Fibroblast of upper back skin (primary cell): ENCODE measurements at places on chromosomes 5 and 9.

- peak; percentile 95 for DNase-seq
These were observed 309.6 kb downstream of the EPB41L4A start for GRCh38 chr5:112109331-112110007.

DNA sequence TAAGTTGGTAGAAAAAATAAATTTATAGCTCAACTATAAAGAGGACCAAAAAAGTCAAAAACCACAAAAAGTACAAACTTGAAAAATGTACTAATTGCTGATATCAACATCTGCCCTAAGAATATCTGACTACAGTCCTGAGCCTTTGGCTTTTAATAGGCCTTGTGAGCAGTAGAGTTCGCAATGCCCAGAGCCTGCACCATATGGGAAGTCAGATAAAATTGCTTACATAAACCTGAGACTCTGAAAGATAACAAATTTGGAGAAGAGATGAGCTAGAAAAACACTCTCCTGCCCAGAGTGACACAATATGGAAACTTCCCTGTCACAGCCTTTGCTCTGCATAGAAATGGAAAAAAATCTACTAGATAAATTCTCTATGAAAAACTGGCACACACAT is 368.0 kb upstream of the GRIN3A start:
- no peak for DNase-seq

GRCh38 chr9:110257097-110257841 is 962 bp upstream of the TXN start:
- DNase-seq: no peak

DNA sequence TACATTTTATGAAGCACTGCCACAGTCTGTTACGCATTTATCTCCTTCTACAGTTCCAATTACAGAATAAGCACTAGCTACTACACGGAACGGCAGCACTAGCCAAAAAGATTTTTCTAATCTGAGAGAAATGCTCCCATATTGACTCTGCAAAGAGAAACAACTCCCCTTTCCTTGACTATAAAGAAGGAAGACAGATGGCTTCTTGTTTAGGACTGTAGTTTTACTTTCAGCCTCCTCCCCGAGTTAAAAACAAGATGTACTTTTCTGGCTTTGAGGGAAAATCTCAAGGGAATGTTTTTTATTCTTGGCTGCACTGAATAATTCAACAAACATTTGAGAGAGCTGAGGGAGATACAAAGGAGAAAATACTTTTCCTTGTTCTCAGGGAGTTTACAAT is 1.9 kb upstream of the SLC44A1 start:
- DNase-seq: no peak

- peak; percentile 61 for DNase-seq
These were observed 378.8 kb upstream of the ZNF608 start for GRCh38 chr5:125125031-125125823.

DNA sequence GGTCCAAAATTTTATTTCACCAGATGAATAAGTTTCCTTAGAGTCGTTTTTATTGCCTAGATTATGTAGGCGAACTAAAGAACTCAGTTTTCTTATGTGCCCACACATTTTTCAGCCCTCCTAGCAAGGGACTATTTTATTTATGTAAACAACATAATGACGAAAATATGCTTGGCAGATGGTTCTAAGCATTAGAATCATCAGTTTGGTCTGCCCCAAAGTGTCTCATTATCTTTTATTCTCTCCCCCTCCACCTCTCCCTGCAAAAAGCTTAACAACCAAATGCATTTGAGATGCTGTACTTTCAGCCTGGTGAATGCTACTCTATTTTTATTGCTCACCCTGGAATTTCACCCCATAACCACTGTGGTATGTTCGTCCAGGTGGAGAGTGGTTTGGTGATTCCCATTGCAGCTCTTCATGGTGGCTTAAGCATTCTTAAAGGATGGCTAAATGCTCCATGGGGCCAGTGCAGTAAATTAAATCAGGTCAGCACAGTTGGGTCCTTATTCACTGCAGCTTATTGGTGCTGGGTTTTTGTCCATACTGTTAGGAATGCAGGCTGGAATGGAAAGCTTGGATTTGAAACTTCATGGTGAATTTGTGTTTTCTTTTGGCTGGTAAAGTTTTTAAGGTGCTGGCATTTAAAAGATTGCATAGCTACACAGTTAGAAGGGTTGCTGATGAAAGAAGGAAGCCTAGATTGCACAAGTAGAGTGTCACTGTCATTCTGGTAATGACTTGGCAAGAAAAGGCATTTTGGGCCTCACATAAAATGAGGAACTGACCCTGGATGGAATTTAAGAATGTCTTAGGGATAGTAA is 39.2 kb downstream of the TLE4 start:
- DNase-seq: peak; percentile 99

GRCh38 chr5:36755342-36755741 is 121.2 kb upstream of the NIPBL start:
- DNase-seq: no peak

GRCh38 chr9:121769939-121770338 is 118.5 kb downstream of the DAB2IP start:
- DNase-seq: no peak

GRCh38 chr5:6675784-6676491 is 37.3 kb upstream of the TENT4A start:
- no peak for DNase-seq

GRCh38 chr5:135155616-135156214 is 121.7 kb upstream of the PITX1 start:
- no peak for DNase-seq

- no peak for DNase-seq
These were observed 75.7 kb upstream of the FRRS1L start for GRCh38 chr9:109242741-109243140.

DNA sequence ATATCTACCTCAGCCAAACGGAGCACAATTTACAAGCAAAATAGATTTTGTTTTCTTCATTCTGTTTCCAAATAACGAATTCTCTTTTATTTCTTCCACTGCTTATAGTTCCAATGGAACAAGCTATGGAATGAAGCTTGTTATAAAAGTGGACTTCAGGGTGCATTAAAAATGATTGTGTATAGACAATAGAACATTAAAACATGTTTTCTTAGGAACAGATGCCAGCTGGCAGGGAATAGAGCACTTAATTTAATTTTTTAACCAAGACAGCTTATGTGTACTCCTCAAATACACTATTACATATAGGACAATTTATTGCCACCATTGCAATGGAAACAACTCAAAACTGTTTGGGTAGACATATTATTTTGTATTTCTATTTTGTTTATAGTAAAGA is 860.1 kb upstream of the TYRP1 start:
- no peak for DNase-seq

GRCh38 chr9:136312436-136312835 is 8.5 kb upstream of the CCDC187 start:
- peak; percentile 50 for DNase-seq

GRCh38 chr5:154449786-154450185 is 4.0 kb downstream of the SAP30L start:
- DNase-seq: no peak

- no peak for DNase-seq
These were observed 15.1 kb downstream of the PHF2 start for GRCh38 chr9:93591301-93592007.

DNA sequence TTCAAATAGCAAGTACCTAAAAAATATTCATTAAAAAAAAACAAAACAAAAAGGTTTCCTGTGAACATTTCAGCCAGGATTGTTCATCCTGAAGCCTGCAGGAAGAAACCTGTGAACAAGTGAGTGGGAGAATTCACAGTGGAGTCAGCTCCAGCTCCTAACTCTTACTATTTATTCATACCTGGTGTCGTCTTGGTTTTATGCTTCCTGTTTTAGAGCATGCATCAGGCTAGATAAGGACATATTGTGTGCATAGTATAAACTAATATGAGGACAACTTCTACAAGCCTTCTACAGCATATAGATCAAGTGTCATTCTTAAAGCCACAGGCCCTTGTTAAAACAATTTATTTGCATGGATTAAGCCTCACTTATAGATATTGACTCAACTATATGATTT is 169.9 kb downstream of the EFNA5 start:
- DNase-seq: no peak

DNA sequence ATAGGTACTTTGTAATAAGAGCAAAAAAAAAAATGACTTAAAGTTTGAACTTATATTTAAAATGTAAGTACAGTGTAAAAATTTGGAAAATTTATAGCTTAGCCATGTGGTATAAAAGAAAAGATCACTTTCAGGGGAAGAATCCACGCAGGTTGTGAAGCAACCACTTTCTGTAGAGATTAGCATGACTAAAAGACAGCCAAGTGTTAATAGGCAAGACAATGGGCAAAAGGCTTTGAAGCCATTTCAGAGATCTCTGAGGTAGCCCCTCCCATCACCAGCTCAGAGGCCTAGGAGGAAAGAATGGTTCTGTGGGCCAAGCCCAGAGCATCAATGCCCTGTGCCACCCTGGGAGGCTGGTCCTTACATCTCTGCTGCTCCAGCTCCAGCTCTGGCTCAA is 346.3 kb upstream of the CHD1 start:
- no peak for DNase-seq

DNA sequence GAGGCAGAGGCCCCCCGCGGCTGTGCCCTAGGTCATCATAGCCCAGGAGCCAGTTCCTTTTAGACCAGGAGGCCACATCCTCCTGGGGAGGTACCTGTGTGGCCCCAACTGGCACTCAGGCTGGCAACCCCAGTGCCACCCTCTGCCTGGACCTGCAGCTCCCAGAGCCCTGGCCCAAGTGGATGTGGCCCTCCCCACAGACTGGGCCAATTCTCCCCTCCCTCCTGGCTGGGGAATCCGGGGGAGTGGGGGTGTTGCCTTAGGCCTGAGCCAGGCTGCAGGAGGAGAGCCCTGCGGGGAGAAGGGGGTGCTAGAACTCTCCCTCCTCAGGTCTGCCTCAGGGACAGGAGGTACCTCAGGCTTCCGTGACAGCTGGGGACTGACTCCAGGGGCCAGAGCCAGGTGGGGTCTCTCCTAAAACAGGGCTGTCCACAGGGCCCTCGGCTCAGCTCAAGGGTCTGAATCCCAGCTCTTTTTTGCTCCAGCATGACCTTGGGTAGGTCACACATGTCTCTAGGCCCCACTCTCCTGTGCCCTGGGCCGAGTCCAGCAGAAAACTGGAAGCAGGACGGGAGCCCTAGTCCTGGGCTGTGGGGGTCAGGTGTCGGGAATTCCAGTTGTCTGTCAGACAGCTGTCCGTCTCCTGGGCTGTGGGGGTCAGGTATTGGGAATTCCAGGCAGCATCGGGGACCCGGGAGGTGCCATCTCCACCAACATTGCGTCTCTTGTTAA is 9.6 kb downstream of the DNLZ start:
- no peak for DNase-seq

DNA sequence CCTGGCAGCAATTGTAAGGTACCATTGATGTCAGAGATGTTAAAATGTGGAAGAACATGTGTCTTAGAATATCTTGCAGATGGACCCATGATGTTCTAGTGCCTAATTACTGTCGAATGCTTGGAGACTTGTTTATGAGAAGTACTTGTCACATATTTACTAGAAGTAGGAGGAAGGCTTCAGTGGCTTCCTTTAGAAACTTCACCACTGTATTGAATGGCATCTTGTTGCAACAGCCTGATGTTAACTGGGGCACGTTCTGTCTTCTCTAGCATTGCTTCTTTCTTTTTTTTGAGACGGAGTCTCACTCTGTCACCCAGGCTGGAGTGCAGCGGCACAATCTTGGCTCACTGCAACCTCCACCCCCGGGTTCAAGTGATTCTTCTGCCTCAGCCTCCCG is 16.5 kb downstream of the UGCG start:
- no peak for DNase-seq

GRCh38 chr5:15902066-15902465 is 277.5 kb downstream of the MARCHF11 start:
- no peak for DNase-seq

DNA sequence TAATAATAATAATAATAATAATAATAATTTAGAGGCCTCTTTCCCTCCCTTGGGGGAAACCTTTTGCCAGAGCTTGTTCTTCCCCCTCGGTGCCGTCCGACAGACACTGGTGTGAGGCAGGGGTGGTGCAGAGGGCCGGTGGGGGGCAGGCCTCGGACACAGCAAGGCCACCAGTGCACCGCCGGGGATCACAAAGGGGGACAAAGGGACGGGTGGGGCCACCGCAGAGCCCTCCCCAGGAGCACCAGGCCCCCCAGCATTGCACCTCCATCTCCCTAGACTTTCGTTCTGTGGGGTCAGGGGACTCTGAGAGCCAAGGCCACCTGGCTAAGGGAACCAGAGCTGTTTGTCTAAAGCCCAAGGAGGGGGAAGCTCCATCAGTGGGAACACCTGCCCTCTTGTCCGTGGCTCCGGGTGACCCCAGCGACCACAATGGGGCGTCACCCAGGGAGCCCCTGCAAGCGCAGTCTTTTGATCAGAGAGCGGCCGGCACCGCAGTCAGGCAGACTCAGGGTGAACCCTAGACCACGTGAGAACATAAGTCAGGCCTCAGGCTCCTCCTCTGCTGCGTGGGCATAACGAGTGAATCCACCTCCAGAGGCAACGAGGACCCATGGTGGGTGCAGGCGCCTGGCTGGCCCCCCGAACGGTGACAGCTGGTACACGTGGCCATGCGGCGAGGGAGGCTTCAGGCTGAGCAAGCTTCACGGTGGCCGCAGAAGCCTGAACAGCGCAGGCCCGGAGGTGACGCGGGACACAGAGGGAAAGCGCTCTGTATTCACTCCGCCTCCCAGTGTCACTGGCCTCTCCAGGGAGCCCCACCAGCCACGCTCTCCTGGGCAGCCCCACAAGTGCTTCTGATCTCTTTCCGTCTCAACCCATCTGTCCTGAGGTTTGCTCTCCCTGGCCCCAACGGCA is 12.0 kb upstream of the QSOX2 start:
- no peak for DNase-seq

GRCh38 chr5:117829646-117830045 is 1158.7 kb downstream of the DTWD2 start:
- no peak for DNase-seq

GRCh38 chr9:38281917-38282316 is 110.6 kb upstream of the ALDH1B1 start:
- no peak for DNase-seq

- no peak for DNase-seq
These were observed 1.1 kb upstream of the SPINK1 start for GRCh38 chr5:147832541-147832940.

- no peak for DNase-seq
These were observed 174.2 kb downstream of the CACNA1B start for GRCh38 chr9:138051586-138052321.

DNA sequence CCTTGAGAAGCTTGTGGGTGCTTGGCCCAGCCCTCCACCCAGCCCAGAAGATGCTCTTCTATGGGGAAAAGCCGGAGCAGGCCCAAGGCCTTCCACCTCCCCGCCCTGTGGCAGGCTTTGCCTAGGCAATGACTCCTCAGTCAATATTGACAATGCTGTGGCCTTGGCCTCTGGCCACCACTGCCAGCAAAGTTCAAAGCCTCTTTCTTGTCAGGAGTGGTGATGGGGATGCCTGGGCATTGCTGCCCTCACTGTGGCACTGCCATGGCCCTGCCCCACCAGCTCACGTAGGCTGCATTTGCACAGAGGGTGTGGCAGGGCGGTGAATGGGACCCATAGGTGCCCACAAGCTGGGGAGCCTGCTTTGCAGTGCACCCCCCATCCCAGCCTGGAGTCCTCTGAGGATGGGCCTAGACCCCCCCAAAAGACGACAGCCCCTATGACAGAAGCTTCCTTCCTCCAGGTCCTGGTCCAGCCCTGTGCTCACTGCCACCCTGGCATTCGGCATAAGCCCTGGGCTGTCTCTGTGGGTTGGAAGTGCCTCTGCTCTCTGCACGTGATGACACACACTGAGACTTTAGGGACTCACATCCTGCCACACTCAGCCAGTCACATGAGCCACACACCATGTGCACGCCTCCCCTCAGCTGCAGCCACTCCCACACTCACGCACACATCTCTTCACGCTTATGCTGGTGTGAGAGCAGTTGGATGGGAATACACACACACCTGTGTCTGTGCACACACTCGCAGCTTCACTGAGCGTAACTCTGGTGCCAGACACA is 31.1 kb downstream of the MORN5 start:
- DNase-seq: no peak

GRCh38 chr5:136014049-136015002 is 14.5 kb upstream of the TGFBI start:
- peak; percentile 97 for DNase-seq
